SJSA1 (cell line): ENCODE measurements at places on chromosomes 6 and 20. TPM values are rescaled to one million over a fixed set of nuclear protein-coding genes. Genes with fewer than 3 reads are reported as not detected.
A peak's percentile ranks its signal among the peaks of the same experiment; 100 is the strongest.

DNA sequence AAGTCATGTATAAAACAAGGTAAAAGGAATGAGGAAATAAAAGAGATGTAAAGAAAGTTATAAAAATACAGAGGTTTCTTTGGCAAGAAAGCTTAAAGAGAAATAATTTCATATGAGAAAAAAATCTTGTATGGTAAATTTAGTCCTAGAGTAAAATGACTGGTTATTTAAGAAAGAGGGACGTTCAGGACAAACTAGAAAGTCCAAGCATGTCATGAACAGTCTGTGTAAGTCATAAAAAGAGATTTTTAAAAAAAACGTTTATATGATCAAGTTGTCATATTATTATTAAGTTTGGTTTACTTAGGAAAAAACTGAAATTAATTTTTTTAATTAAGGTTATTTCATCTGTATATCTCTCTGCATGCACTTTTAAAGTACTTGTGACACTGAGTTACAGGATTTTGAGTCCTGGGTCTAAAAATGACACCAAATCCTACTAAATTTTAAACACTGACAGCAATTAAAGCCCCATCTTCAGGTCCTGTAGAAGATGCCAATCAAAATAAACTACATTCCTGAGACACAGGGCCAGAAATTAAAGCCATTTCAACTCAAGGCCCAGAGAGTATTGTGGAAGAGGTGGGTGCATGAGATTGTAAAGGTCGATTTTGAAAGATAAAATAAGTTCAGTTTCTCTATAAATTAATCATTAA, 62.4 kb downstream of the AGPAT4 start:
- no peak for DNase-seq

DNA sequence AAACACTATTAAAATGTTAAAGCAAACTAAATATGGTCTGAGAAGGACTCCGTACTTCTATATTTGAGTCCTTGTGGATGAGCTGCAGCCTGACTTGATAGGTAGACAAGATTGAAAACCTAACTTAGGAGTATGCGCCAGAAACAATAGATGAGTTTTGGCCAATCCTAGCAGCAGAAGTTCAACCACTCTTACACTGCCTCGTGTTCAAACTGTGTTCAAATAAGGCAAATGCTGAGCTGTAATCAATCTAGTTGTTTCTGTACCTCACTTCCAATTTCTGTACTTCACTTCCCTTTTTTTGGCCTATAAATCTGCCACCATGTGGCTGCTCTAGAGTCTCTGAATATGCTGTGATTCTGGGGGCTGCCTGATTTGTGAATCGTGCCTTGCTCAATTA, 13.2 kb upstream of the SERINC1 start:
- DNase-seq: no peak

MYB gene
- total RNA-seq: 0.16 TPM in 1 of 2 replicates, not detected in the other

PACSIN1 gene
- not detected in 2 replicates for total RNA-seq

DNA sequence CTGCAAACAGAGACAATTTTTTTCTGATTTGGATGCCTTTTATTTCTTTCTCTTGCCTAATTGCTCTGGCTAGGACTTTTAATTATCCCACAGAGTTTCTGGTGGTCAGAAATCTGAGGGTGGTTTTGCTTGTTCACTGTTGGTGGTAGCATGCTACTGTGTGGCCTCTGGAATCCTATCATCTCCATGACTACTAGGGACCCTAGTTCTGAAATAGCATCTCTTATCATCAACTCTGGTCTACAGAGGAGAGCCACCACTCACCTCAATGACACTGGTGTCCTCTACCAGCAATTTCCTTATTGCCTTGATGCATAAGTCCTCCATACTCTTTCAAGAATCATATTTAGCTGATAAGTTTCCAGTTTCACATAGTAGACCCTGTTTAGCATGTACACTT, 27.5 kb upstream of the STX11 start:
- DNase-seq: no peak

DNA sequence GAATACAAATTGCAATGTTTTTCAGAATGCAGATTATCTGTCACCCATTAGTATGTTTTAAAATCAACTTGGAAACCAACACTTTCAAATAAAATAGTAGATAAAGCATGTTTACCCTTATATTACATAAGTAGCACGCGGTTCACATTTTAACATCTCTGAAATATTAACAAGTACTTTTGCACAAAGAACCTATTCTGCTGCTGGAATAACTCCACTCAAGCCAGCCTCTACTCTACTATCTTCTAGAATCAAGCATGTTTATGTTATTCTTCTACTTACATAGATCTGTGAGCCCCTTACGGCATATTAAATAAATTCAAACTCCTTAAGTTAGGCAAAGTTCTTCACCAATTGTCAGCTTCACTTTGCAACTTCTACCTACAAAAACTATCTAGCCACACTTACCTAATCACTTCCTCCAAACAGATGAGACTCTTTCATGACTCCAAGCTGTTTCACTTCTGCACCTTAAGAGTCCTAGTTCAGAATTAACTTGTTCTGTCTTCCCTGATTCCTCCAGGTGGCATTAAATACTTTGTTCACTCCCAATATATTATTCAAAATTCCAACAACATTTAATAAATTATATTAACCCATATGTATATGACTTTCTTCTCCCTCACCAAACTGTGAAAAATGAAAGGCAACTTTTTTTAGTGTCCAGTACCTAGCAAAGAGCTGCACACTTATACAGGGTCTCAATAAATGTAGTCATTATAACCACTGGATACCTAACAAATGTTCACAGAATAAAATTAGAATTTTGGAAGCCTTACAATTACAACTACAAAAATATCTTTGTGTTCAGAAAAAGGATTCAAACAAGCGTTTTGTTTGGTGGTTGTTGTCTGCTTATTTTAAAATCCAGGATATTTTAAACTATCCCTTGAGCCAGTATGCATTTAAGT, 12.1 kb downstream of the CEP85L start:
- no peak for DNase-seq

GRCh38 chr6:87397656-87398055, 10.1 kb upstream of the CFAP206 start:
- DNase-seq: no peak

DNA sequence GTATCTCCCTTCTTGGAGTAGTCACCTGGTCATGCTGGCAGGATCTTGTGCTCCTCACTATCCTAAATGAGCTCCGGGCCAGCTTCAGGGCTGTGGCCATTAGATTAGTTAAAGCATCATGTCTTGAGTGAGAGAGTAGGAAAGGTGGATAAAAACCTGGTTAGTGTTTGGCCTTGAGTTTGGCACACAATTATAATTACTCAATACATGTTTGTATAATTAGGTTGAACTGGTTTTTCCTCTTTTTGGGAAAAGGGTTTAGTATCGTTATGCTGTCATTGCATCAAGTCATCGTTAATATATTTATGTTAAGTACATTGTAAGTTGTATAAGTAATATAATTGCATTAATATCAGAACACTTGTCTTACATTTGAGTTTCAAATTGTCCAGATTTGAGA, 126.3 kb downstream of the CDKAL1 start:
- DNase-seq: no peak

GRCh38 chr20:2603816-2604505, 48.5 kb upstream of the NOP56 start:
- no peak for DNase-seq

LRFN2 gene
- not detected in 2 replicates for total RNA-seq

GRCh38 chr20:48489046-48489463, 338.7 kb downstream of the PREX1 start:
- no peak for DNase-seq

GRCh38 chr20:48766961-48767960, 60.5 kb downstream of the PREX1 start:
- no peak for DNase-seq

MOCS1 gene
- total RNA-seq: 7.7 and 13.7 TPM in 2 replicates

DNA sequence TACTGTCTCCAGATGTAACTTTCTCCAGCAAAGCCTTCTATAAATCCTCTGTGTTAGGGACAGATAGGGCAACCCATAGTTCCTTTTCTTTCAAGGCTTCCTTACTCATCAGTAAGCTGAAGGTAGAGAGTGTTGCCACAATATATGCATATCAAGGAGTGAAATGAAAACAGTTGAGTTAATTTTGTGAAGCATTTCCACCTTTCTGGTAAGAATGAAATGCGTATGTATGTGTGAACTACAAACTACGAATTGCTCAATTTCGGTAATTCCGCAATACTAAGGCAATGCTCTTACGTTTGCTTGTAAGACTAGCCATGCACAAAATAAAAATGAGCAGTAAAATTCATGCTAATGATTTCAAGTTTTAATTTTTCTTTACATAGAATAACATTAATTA, 61.2 kb upstream of the HBS1L start:
- DNase-seq: no peak

NKX2-2 gene
- 5.7 and 19.8 TPM in 2 replicates for total RNA-seq

GRCh38 chr6:6806844-6807518, 218.5 kb downstream of the LY86 start:
- no peak for DNase-seq

DDX43 gene
- not detected in 2 replicates for total RNA-seq

- DNase-seq: peak; percentile 35
Measured at GRCh38 chr6:142886431-142887170, 58.4 kb downstream of the HIVEP2 start.

- no peak for DNase-seq
Measured at GRCh38 chr20:45051204-45052060, 49.5 kb downstream of the KCNS1 start.

VSX1 gene
- not detected in 2 replicates for total RNA-seq

DNA sequence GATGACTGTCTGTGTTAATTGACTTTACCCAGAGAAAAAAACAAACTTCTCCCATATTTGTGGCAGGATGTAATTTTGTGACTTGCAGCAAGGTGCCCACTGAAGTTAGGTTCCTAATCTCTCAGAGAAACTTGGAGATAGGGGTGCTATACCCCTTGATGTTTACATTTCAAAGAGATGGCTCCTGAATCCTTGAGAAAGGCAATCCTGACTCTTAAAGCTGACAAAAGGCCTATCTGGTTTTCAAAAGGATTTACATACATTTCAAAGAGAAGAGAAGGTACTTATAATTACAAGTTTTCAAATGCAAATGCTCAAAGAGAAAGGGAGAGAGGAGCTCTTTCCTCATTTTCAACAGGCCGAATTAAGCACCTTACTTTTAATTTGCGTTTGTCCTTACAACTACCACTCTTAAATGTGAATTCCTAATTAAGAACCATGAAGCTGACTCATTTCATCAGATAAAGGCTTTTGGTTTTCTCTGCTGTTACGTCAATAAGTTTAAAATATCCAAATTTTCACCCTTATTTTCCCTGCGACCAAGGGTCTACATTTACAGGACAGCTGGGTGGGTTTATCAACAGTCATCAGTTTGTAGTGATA, 711.8 kb upstream of the MAP3K7 start:
- DNase-seq: no peak

GABRR2 gene
- 0.09 TPM in 1 of 2 replicates, not detected in the other for total RNA-seq

DNA sequence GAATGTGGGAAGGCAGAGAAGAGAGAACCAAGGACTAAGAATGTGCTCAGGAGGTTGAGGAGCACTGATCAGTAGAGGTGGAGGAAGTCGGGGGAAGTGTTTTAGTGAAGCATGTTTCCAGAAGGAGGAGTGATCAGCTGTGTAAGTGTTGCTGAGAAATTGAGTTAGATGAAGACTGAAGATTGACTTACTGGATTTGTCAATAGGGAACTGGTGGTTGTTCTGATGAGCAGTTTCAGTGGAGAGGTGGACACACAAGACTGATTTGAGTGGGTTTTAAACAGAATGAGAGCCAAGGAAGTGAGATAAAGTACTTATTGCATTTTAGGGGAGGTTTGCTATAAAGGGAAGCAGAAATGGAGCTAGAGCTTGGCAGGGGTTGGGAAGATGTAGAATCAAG, 182.6 kb downstream of the CDKAL1 start:
- no peak for DNase-seq

GRCh38 chr20:59678288-59678687, 73.9 kb downstream of the PHACTR3 start:
- DNase-seq: peak; percentile 19

NFKBIL1 gene
- 21.0 and 22.3 TPM in 2 replicates for total RNA-seq

DNA sequence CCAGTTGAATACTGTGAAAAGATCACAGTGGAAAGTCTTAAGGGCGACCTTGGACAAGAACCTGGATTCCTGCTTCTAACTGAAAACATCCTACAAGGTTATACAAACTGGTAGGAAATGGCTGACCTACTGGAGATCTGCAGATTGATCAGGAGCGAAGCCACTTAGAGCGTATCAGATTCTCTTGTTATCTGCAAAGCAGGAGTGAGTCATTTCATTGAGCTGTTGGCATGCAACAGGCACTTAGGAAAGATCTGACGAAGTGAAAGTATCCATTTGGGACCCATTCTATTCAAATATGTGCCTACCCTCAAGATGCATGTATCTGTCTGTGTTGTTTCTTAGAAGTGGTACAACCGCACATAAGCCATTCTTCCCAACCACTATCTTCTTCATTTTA, 131.2 kb upstream of the RIN2 start:
- no peak for DNase-seq

DNA sequence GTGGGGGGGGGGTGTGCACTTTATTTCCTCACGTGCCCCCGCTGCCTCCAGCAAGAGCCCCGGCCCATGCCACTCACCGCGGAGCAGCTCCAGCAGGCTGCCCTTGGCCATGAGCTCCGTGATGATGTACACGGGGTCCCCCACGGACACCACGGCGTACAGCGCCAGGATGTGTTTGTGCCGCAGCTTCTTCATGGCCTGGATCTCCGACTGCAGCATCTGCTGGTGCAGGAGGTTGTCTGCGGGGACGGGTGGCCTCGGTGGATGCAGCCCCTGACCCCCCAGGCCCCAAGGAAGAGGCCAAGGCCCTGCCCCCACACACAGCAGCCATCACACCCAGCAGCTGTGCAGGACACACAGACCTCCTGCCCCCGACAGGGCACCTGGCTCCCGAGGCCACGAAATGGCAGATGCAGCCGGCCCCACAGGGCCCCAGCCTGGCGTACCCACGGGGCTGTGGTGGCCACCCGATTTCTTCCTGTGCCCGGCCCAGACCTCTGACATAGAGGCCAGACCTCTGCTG, 4.7 kb downstream of the PTK6 start:
- DNase-seq: no peak

GRCh38 chr6:12280458-12280857, 9.7 kb upstream of the EDN1 start:
- peak; percentile 37 for DNase-seq

- DNase-seq: no peak
Measured at GRCh38 chr20:37435607-37436006, 85.4 kb upstream of the NNAT start.

DNA sequence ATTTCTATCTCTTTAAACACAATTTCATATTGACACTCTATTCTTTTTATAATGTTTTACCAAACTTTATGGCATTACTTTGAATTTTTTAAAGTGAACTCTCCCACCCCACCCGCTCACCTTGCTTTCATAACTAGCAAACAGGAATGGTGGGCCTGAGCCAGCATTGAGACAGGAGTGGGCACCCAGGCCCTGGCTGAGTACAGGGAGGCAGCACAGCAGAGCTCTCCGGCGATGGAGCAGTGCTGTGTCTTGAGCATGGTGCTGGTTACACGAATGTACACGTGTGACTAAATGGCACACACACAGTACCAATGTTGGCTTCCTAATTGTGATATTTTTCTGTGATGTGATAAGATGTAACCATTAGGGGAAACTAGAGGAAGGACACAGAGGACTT, 4.5 kb downstream of the CST11 start:
- no peak for DNase-seq
